Inflammatory macrophage treated with lipopolysaccharide for 4 hours (primary cell): ENCODE measurements at places on chromosomes 2 and 18.

GRCh38 chr2:235709969-235710879, 216.4 kb downstream of the AGAP1 start:
- no peak for DNase-seq

DNA sequence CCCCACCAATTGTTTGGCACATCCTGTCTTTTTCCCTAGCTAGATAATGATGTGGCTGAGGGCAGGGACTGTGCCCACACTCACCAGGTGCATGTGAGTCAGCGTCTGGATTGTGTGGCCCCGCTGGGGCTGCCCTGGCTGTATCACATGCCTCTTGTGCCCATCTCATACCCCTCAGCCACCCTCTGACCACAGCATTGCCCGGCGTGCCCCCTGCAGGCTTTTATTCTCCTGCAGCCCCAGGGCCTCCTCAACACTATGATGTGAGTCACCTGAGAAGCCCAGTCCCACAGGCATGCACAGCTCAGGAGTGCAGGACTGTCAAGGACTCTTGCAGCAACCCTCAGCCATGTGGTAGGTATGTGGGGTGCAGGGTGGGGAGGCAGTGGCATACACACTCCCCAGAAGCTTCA, 14.8 kb upstream of the STEAP3 start:
- peak; percentile 31 for DNase-seq

GRCh38 chr2:170525566-170525900, 189.6 kb upstream of the SP5 start:
- DNase-seq = no peak

- DNase-seq = no peak
These were observed 437.7 kb downstream of the NRXN1 start for GRCh38 chr2:50594233-50594632.

DNA sequence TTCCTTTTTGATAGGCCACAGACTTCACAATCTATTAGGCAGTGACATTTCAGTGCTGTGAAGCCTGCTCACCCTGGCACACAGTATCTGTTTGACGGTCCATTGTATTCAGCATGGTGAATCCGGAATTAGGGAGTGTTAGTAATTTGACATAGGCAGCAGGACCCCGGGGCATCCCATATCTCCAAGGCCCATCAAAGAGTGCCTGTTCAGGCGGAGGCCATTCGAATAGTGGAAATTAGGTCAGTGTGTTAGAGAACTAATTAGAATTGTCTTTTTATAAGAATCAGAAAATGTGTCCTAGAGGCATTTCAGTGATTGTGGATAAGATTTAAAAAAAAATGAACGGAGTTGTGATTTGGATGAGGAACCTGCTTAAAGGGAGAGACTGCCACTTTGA, 818.8 kb upstream of the SOX11 start:
- no peak for DNase-seq

DNA sequence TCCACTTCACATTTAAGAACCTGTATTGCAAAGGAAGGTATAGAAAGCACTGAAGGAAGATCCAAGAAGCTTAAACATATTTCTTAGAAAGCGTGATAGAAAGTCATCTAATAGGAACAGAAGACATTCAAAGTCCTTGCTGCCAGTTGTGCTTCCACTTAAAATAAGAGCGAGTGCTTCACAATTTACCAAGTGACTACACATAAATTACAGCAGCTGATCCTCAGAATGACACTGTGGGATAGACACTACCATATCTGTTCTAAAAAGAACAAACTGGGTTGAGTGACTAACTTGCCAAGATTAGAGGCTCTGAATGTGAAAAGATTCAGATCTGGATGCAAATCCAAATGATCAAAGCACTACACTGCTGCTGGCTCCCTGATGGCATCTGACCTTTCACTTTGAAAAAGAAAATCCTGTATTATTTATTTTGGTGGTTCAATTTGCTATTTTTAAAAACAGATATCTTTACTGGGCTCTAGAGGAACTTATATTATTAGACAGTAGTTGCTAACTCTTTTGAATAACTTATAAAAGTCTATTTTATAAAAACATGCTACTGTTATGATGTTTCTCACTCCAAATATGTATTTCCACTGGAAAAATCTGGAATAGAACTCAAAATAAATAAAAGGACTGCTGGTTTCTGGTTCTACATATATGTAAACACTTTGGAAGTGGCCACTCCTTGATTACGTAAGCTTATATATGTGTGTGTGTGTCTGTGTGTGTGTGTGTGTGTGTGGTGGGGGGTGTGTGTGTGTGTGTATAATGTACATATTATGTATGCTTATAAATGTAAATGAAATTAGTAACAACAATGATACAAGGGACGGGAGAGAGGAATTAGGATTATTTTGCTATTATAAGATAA, 57.4 kb downstream of the KIDINS220 start:
- no peak for DNase-seq

- DNase-seq = no peak
These were observed 1494.7 kb upstream of the NXPH2 start for GRCh38 chr2:140274891-140275290.

- DNase-seq = no peak
These were observed 187.7 kb downstream of the ICOS start for GRCh38 chr2:204124140-204124750.

DNA sequence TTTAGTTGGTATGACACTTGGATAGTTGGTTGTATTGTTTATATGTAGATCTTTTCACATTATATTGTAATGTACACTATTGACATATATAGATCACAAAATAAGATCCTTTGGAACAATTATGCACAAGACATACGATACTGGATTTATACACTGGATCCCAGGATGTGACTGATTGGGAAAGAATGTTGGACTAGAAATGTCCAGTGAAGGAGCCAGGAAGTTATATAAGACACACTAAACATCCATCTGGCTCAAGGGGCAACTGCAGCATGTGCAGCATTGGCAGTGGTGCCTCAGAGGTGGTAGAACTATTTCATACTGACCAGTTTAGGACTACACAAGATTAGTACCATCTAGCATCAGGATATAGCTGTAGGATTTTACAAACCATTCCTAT, 104.9 kb downstream of the TRABD2A start:
- DNase-seq = no peak

DNA sequence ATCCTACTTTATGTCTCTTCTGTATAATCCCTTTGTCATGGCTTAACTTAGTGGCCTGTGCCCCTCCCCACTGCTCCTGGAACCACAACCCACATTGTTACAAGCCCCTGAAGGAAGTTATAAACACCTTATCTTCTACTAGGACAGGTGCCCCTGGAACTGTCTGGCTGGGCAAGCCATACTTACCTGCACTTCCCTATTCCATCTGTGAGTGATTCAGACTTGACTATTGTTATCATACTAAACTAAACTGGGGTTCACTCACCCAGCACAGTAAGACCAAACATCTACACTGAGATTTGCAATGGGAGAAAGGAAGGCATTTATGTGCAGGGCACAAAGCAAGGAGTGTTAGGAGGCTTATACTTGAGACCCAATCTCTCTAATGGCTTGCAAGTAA, 3.7 kb upstream of the UGT1A6 start:
- no peak for DNase-seq

DNA sequence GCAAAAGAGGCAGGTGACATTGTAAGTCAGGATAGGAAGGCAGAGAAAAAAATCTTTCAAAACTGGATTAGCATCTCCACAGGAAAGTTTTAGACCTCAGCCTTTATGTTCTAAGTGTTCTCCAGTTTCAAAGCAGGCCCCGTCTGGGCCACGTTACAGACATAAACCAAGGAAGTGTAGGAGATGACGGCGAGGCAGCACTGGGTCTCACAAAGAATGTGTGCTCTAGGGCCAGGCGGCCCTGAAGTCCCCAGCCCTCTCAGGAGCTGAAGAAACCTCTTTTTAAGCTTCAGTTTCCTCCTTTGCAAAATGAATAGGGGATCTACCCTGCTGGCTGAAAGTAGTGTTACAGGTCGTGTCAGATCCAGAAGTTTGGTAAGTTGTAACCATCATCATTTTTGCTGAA, 81.7 kb downstream of the SPRED2 start:
- DNase-seq = no peak

- no peak for DNase-seq
These were observed 10.7 kb upstream of the PAPOLG start for GRCh38 chr2:60745330-60745729.

GRCh38 chr2:127853671-127854070, 4.3 kb downstream of the POLR2D start:
- no peak for DNase-seq

DNA sequence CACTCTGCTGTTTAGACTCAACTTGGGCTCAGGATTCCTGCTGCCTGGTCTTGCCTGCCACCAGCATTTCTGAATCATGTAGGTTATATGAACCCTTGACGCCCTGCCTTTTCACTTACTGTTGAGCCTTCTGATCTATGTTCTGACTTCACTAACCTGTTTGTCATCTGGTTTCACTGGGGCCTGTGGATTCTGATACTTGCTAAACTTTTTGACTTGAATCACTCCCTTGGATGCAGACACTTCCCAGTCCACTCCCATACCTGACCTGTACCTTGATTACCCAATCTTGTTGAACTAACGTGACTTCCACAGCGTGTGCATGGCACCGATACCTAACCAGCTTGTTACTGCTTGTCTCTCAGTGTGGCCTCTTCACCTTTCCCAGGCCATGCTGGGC, 35.6 kb upstream of the SPAG16 start:
- DNase-seq = no peak
